ENCODE measurements at places on chromosomes 2 and 18.

DNA sequence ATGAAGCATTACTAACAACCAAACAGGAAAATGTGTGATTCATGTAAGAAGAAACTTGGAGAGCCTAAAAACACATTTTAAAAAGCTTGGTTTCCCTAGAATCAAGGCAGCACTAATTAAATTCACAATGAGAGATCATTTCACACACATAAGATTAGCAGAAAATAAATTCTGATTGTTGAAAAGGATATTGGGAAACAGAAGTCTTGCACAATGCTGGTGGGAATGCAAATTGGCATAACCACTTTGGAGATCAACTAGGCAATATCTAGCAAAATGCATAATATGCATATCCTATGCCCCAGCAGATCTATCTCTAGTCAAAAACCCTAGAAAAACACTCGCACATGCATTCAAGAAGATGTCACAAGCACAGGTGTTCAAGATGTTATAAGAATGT, 75.3 kb upstream of the SIX3 start:
- DNase-seq: no peak

GRCh38 chr2:203840655-203841205, 26.8 kb upstream of the CTLA4 start:
- DNase-seq: no peak

DNA sequence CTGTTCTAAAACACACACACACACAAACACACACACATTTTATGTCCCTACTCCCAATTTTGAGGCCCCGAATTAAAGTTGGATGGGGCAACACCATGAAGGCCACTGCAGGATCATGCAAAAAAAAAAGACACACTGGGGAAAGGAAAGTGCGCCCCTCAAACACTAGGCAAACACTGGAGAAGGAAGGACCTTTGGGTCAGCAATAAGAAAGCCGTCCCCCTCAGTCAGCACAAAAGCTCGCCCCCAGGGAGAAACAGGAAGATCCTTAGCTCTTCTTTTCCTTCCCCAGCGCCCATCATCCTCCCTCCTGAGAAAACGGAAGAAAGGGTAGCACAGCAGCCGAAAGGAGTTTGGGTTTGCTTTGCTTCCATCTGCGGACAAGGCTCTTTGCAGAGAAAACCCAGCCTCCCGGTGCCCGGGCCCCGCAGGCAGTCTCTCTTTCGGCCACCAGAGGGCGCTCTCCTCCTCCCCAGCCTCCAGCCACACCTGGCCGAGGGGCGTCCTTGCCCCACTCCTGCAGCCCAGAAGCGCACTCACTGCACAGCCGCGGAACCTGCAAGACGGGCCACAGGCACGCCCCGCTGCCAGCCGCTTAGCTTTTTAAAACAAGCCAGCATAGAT, 248.5 kb downstream of the CDH20 start:
- DNase-seq: peak; percentile 78

GRCh38 chr2:128531856-128532255, 213.2 kb upstream of the HS6ST1 start:
- peak; percentile 49 for DNase-seq

DNA sequence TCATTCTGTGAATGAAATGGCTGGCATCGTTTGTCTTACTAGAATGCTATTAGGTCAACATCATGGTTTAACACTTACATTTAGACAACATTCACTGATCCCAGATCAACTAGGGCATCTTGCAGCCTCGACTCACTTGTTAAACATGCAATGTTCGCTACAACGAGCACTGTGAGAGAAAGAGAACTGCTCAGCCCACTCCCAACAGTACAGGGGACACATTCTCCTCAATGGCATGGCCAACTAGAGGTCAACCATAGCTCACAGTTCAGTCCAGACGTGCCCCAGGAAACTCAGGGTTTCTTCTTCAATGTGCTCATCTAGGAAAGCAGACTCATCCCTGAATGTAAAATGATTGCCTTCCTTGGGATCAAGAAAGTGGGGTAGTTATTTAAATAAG, 5.9 kb downstream of the WIPF1 start:
- no peak for DNase-seq

- DNase-seq: no peak
These were observed 1566.6 kb upstream of the SLC39A10 start for GRCh38 chr2:194090251-194090905.

DNA sequence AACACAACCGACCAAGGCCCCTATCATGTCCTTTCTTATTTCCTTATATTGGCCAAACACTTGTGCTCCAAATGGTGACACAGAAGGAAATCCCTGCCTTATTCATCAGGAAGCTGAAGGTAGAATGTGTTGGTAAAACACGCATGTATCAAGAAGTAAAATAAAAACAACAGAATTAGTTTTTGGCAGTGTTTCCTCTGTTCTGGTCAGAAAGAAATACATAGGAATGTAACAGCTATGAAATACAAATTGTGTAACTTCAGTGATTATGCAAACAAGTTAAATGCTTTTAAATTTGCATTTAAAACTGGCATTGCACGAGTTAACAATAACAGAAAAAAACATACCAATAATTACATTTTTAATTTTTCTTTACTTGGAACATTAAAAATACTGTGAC, 19.3 kb downstream of the ST6GAL2 start:
- DNase-seq: no peak

- no peak for DNase-seq
These were observed 1.4 kb downstream of the ITPRID2 start for GRCh38 chr2:181892799-181893435.

GRCh38 chr2:225056330-225057073, 14.2 kb upstream of the DOCK10 start:
- DNase-seq: no peak

Measured in Kasumi-1 (cell line).